Common myeloid progenitor, CD34-positive (primary cell): ENCODE measurements at places on chromosomes 1 and 21.

DNA sequence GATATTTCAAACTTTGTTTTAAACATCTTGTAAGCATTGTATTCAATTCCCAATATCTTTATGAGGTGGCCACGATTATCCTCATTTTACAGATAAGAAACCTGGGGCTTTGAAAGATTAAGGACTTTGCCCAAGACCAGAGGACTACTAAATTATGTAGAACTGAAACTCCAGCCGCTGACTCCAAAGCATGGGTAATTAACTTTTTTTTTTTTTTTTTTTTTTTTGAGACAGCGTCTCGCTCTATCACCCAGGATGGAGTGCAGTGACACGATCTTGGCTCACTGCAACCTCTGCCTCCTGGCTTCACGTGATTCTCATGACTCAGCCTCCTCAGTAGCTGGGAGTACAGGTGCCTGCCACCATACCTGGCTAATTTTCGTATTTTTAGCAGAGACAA, 68.7 kb downstream of the ALG14 start:
- no peak overlapping the region for H3K4me3 ChIP-seq
- no peak overlapping the region for H3K27ac ChIP-seq
- H3K27me3 ChIP-seq, result no peaks in the 10 kb centered on the region
- no peak for DNase-seq
- peaks cover 8% of the 10 kb centered on the region for H3K4me1 ChIP-seq
- H3K36me3 ChIP-seq, result no peaks in the 10 kb centered on the region

- H3K36me3 ChIP-seq, result no peaks in the 10 kb centered on the region
- no peak overlapping the region for H3K4me3 ChIP-seq
- H3K27ac ChIP-seq, result no peak overlapping the region
- no peaks in the 10 kb centered on the region for H3K27me3 ChIP-seq
- peaks cover 4% of the 10 kb centered on the region for H3K4me1 ChIP-seq
- no peak for DNase-seq
Observed at GRCh38 chr1:107443027-107443426, 302.2 kb downstream of the NTNG1 start.

GRCh38 chr21:18782721-18783120, 379.1 kb upstream of the TMPRSS15 start:
- H3K4me3 ChIP-seq, result no peak overlapping the region
- no peaks in the 10 kb centered on the region for H3K4me1 ChIP-seq
- H3K27me3 ChIP-seq, result no peaks in the 10 kb centered on the region

- no peaks in the 10 kb centered on the region for H3K4me1 ChIP-seq
- H3K27ac ChIP-seq, result no peak overlapping the region
- H3K27me3 ChIP-seq, result no peaks in the 10 kb centered on the region
- no peak overlapping the region for H3K4me3 ChIP-seq
Observed at GRCh38 chr1:200938955-200939354, 44.3 kb downstream of the INAVA start.

GRCh38 chr1:23651069-23651808, 40.4 kb upstream of the RPL11 start:
- H3K4me1 ChIP-seq, result no peaks in the 10 kb centered on the region
- H3K4me3 ChIP-seq, result no peak overlapping the region
- no peak for DNase-seq
- H3K27ac ChIP-seq, result no peak overlapping the region
- H3K27me3 ChIP-seq, result peaks cover 13% of the 10 kb centered on the region

GRCh38 chr1:24708938-24709337, 36.3 kb upstream of the CLIC4 start:
- no peak overlapping the region for H3K4me3 ChIP-seq
- no peak overlapping the region for H3K27ac ChIP-seq
- no peaks in the 10 kb centered on the region for H3K27me3 ChIP-seq
- H3K4me1 ChIP-seq, result peaks cover 6% of the 10 kb centered on the region
- H3K36me3 ChIP-seq, result no peaks in the 10 kb centered on the region
- DNase-seq, result no peak

- no peak for DNase-seq
- no peak overlapping the region for H3K4me3 ChIP-seq
- H3K4me1 ChIP-seq, result no peaks in the 10 kb centered on the region
- H3K27ac ChIP-seq, result no peak overlapping the region
- H3K36me3 ChIP-seq, result no peaks in the 10 kb centered on the region
- no peaks in the 10 kb centered on the region for H3K27me3 ChIP-seq
Observed at GRCh38 chr1:77021732-77022131, 154.5 kb downstream of the ST6GALNAC5 start.

DNA sequence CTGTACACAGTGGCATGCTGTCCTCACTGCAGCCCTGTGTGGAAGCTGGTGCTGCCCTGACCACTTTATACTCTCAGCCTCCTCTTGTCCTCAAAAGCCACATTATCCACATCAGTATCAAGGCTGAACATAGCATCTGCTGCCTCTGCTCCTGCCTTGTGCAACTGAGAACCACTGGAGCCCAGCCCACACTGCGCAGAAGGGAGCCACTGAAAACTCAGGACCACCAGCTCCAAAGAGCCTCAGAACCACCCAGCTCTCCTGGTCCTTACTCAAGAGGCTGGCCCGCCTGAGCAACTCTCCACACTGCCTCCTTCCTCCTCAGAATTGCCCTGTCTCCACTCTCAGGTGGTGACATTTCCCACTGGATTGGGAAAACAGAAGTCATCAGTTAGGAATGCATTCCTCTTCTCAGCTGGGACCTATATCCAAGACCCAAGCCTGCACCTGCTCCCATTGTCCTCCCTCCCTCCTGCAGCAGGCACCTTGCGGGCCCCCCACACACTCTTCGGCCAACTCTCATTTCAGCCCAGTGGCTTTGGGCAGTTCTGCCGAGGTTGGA, 7.0 kb upstream of the KISS1 start:
- no peaks in the 10 kb centered on the region for H3K4me1 ChIP-seq
- no peak for DNase-seq
- H3K27me3 ChIP-seq, result no peaks in the 10 kb centered on the region
- H3K27ac ChIP-seq, result no peak overlapping the region
- H3K4me3 ChIP-seq, result no peak overlapping the region

DNA sequence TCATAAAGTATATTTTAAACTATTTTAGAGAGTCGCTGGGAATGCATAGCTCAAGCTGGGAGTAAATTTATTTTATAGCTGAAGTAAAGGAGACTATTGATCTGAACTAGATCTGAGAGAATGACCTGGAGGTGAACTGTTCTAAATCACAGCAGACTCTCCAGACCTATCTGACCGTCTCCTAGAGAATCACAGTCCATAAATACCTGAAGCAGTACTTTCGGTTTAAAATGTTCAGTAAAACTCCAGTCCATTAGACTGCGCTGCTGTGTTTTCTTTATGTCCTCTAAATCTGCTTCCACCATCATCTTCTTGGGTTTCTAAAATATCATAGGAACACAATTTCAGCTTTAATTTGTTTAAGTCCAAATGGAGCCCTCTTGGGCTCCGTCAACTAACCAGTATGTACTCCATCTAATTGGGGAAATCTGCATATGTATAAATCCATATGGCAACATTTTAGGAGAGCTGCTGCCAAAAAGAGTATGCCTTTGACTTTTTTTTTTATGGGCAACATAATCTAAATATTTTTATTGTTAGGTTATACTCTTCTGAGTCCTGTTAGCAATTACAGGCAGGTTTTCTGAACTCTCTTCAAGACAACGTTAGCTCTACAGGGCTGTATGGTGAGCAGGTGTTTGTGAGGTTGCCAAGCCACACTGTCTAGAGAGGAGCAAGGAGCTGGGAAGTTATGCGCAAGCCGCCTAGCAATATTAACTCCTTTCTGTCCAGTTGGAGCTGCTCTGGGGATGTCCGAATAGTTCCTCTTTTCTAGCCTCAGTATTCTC, 111.2 kb downstream of the SPAG17 start:
- no peaks in the 10 kb centered on the region for H3K27me3 ChIP-seq
- no peaks in the 10 kb centered on the region for H3K4me1 ChIP-seq
- H3K36me3 ChIP-seq, result no peaks in the 10 kb centered on the region
- H3K4me3 ChIP-seq, result no peak overlapping the region
- no peak for DNase-seq
- H3K27ac ChIP-seq, result no peak overlapping the region

GRCh38 chr1:152486400-152487006, 24.1 kb upstream of the LCE5A start:
- no peaks in the 10 kb centered on the region for H3K4me1 ChIP-seq
- no peaks in the 10 kb centered on the region for H3K36me3 ChIP-seq
- DNase-seq, result peak; percentile 19
- H3K27ac ChIP-seq, result no peak overlapping the region
- no peaks in the 10 kb centered on the region for H3K27me3 ChIP-seq

DNA sequence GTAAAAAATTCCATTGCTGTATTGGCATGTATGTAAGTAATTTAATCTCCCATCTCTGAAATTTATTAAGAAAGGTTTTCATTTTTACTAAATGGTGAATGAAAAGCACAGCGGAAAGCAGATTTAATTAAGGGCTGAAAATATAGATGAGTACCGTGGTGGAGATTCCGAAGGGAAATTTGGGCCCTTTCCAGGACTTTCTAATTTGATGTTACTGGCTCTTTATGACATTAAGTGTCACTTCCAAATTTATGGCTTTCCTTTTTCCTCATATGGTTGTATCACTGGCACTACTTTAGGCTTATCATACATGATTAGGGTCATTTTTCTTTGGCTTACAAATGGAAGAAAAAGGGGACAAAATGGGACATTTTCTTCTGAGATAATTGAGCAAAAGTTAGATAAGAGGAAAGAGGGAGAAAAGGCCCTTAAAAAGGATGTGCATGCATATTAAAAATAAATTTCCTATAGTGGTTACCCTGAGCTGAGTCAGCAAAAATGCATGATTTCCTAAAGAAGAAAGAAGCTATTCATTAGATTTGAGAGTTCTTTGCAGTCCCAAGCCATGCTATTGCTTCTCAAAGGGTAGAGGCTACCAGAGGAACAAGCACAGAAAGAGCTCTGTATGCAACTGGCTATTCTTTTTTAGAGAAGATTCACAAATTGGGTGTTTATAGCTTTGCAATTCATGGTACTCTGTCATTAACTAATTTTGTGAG, 74.9 kb upstream of the CNIH3 start:
- no peaks in the 10 kb centered on the region for H3K27me3 ChIP-seq
- H3K4me1 ChIP-seq, result peaks cover 22% of the 10 kb centered on the region
- no peaks in the 10 kb centered on the region for H3K36me3 ChIP-seq
- no peak overlapping the region for H3K27ac ChIP-seq

- no peak overlapping the region for H3K4me3 ChIP-seq
- no peak overlapping the region for H3K27ac ChIP-seq
- H3K27me3 ChIP-seq, result no peaks in the 10 kb centered on the region
- DNase-seq, result no peak
Observed at GRCh38 chr1:2150801-2151200, 43.8 kb downstream of the FAAP20 start.

GRCh38 chr1:244796719-244797406, 38.6 kb upstream of the COX20 start:
- H3K27me3 ChIP-seq, result no peaks in the 10 kb centered on the region
- DNase-seq, result peak; percentile 69
- H3K27ac ChIP-seq, result no peak overlapping the region
- H3K4me3 ChIP-seq, result no peak overlapping the region
